ENCODE measurements at places on chromosomes 1 and 21.
A peak's percentile ranks its signal among the peaks of the same experiment; 100 is the strongest.

DNA sequence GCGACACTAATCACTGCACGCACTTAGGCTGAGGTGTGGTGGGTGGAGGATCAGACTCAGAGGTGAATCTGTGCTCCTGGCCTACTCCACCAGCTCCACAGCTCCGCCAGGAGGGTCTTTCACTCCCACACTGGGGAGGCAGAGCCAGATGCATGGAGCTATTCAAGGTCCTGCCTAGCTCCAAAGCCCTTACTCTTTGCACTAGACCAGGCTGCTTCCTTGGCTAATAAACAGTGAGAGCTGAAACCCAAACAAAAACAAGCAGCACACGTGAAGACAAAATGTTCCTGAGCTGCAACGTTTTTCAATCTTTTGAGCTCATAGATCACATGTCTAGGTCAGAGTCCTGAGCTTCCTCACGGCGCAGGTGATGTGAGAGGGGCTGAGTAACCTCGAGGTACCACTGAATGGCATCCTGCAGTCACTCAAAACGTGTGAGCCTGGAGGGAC is 19.2 kb downstream of the CAPZB start:
- no peak for DNase-seq

- no peak for DNase-seq
These were observed 579 bp upstream of the GTF2B start for GRCh38 chr1:88891951-88892340.

DNA sequence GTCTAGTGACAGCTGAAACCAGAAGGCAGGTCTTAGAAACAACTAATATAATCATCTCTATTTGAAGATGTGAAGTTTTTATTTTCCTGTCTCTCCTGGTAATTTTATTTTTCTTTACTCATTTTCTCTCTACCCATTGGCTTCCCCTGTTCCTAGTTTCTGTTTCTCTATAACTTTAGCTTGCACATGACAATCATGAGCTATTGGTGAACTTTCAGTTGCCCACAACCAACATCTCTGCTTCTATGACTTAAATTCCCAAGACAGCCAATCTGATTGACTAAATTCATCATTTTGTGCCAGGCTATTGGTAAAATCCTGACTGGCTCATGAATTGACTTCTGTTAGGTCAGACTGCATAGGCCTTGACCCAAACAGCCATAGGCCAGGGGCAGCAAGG is 13.7 kb upstream of the ACADM start:
- no peak for DNase-seq

- peak; percentile 89 for DNase-seq
These were observed 11.0 kb upstream of the TNFRSF8 start for GRCh38 chr1:12052008-12052573.

GRCh38 chr1:226549937-226550671 is 1.5 kb downstream of the STUM start:
- DNase-seq = no peak

Data from GM06990 (cell line).